ENCODE measurements at places on chromosomes 2 and 18.

- DNase-seq: no peak
These were observed 231.4 kb downstream of the HAUS1 start for GRCh38 chr18:46335534-46336101.

- no peak for DNase-seq
These were observed 47.2 kb downstream of the EML6 start for GRCh38 chr2:54770676-54771075.

DNA sequence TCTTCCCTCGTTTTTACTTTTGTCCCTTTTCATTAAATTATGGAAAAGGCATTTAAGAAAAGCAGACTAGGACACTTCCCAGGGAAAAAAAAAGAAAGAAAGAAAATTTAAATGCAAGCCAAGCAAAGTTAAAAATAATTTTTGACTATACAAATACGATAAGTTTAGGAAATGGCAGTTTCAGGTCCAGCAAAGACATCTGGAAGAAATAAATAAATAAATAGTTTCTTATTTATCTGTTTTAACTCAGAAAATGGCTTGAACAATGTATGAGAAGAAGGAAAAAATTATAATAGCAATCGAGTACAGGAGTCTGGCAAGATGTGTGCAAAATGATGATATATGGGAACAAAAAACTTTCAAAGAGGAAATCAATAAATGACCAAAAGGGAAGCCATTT is 114.6 kb upstream of the NCKAP5 start:
- DNase-seq: no peak

DNA sequence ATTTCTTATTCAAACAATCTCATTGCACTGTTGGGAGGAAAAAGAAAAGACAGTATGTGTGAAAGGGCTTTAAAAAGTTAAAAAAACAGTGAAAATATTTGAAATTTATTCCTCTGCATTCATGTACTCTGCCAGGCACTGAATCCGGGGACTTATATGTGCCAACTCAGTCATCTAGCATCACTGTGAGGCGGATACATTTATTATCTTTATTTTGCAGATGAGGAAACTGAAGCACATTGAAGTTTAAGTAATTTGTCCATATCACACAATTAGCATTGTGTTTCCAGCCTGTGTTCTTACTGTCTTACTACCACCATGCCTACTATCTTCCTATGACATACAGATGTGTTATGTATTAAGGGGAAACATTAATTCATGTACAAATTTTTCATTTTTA is 1.8 kb downstream of the LCLAT1 start:
- DNase-seq: no peak

GRCh38 chr2:233133239-233133638 is 73.1 kb downstream of the INPP5D start:
- no peak for DNase-seq

GRCh38 chr18:60092073-60092472 is 192.3 kb downstream of the PMAIP1 start:
- DNase-seq: no peak

- DNase-seq: no peak
These were observed 187.6 kb downstream of the DOK6 start for GRCh38 chr18:69588301-69588700.

- DNase-seq: no peak
These were observed 383.4 kb downstream of the PTPRM start for GRCh38 chr18:7950380-7951136.

DNA sequence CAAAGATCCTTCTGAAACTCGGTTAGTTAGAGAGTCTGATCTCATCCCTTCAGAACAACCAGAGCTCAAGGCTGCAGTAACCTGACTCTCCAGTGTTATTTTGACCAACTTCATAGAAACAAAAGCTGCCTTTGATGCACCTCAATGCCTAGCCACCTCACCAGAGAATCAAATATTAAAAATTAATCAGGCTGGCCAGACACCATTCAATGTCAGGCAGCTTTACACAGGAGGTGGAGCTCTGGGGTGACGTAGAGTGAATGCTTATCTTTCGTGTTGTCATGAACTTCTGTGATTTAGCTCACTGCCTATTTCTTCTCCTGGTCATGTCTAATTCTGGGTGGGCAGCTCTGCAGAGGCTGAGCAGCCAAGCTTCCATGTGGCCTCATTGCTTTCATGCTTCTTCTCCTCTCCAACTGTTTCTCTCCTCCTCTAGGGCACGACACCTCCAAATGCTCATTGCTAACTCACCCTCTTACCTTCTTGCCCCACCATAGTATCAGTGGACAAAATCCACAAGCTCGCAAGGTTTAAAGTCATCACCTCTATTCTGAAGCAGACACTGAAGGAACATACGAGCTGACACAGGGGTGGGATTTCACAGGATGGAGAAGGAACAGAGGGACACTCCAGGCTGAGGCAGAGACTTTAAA is 39.4 kb downstream of the AAK1 start:
- no peak for DNase-seq

DNA sequence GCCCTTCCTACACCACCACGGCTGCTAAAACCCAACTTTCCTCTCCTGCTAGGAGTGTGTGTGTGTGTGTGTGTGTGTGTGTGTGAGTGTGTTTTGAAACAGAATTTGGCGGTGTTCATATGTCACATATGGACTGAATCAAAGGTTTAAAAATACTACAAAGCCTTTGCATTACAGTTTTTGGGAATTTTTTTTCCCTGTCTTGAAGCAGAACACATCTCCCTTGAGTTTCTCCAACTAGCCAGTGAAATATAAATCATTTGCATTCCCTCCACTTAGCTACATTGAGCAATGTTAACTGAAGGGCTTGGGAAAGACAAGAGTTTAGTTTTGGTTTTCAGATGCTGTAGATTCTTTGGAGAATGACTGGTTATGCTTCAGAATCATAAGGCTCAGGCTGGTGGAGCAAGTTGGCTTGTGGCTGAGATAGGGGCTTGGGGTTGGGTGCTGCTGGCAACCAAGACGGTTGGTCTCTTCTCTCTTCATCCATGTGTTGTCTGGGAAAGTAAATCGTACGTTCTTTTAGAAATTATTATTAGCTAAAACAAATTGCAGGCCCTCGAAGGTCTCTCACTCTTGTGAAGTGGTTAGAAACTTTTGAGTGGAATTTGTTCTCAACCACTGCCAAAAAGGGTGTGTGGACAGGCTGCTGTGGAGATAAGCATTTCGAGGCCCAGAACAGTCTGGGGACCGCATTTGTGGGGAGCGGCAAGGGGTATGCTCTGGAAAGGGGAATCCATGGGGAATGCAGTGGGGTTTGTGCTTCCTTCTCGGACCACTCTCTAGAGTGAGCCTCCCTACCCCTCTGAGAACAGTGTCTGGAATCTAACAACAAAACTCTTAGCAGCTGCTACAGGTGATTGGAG is 1.4 kb downstream of the NRP2 start:
- no peak for DNase-seq

DNA sequence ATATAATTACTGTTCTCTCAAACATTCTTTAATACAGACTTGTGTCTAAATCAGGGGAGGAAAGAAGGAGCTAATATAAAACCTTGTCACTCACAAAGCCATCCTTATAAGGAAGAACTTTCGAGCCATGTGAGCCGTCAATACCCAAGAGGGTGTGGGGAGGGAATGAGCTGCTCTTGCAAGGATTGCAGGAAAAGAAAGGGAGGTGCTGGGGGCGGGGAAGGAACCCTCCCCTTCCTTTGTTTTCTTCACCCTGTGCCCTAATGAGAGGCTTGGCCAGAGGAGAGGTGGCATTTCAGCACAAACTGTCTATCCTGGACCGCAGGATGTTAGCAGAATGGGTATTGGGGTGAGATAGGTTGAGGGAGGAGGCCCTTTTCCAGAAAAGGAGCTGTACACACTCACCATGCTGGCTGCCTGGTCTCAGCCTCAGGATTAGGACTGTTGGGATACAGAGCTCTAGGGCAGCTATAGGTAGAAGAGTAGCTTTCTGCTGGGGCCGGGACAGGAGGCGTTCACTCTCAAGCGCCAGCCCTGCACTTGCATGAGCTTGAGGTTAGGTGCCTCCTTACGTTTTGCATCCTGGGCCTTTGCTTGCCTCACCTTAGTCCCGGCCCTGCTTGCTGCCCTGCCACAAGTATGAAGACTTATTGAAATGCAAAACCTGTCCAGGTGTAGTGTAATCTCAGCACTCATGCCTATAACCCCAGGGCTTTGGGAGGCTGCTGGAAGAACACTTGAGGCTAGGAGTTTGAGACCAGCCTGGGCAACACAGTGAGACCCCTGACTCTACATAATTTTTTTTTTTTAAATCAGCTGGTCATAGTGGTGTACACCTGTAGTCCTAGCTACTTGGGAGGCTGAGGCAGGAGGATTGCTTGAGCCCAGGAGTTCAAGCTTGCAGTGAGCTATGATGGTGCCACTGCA is 190.5 kb downstream of the LOXHD1 start:
- DNase-seq: no peak

- DNase-seq: no peak
These were observed 134.8 kb downstream of the ADCYAP1 start for GRCh38 chr18:1039421-1039820.

DNA sequence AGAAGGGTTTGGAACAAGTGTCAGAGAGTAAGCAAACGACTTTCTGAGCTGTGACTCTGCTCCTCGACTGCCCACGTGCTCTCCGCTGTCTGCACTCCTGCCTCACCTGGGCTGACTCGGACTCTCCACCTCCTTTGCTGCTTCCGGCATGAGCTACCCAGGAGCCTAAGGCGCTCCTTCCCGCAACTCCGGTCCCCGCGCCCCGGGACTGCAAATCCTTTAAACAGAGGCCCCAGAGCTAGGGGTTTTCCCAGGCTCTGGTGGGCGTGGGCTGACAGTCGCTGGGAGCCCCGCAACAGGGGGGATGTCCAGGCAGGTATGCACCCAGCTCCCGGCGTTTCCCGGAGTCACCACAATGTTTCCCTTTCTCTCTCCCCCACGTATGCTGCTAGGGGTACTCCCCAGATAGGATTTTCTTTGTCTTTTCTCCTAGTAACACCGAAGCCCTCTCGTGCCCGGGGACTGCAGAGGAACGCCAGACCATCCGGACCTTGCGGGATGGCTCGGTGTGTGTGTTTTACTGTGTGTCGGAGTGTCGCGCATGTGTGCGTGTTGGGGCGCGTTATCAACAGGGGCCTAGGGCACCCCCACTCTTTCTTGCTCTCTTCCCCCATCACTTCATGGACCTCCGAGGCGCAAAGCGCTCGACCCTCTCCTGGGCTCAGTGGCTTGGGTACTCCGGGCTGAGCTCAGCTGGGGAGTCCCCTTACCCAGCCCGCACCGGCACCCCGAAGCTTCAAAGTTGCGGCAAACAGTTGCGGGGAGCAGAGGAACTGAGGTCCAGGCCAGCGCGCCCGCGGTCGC is 691 bp upstream of the THSD7B start:
- no peak for DNase-seq

GRCh38 chr18:24189007-24189528 is 50.2 kb downstream of the CABYR start:
- no peak for DNase-seq

- DNase-seq: no peak
These were observed 2.5 kb downstream of the KCNJ13 start for GRCh38 chr2:232773815-232774214.

GRCh38 chr2:39567507-39567906 is 98.2 kb upstream of the TMEM178A start:
- DNase-seq: no peak

GRCh38 chr2:105099153-105099552 is 61.3 kb downstream of the MRPS9 start:
- DNase-seq: no peak

All from activated CD4-positive, CD25-positive, alpha-beta regulatory T cell treated with anti-CD3 and anti-CD28 coated beads, Interleukin-2, amount 50 U/mL, for 16 hours (primary cell).